Ascending aorta (tissue), 2 donors: ENCODE measurements at places on chromosomes 5 and 9.

GRCh38 chr9:136110082-136111061, 8.3 kb downstream of the TMEM250 start:
- DNase-seq = no peak

DNA sequence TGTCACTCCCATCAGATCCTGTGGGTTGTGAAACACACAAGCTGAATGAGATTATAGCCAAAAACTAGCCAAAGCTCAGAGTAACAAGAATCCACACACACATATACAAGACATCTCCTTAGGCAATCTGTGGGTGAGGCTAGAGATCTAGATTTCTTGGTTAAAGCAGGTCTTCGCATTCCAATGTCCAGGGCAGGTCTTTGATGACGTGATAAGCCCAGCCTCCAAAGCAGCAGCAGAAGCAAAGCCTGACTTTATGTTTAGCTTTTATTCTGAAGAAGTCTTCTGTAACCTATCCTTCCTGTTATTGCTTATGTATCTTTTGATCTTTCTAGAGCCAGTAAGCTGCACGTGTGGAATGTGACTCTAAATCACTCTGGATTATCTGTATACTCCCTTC, 199.1 kb upstream of the SLC30A5 start:
- DNase-seq = no peak

DNA sequence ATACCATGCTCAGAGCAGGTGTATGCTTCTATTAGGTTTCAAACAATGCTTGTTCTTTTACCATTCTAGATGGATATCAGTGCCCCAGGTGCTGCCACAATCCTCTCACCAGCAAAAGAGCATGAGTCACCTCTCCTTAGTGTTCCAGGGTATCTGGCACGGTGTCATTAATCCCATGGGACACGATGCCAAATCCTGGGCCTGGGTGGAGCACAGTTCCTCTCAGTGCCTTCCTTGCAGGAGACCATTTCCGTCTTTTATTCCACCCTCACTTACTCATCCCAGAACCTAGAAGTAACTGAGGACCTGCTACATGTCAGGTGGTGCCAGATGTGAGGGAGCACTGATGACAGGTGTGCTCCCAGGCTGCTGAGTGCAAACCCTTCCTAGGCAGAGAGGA, 1.3 kb upstream of the OR13J1 start:
- DNase-seq = no peak

DNA sequence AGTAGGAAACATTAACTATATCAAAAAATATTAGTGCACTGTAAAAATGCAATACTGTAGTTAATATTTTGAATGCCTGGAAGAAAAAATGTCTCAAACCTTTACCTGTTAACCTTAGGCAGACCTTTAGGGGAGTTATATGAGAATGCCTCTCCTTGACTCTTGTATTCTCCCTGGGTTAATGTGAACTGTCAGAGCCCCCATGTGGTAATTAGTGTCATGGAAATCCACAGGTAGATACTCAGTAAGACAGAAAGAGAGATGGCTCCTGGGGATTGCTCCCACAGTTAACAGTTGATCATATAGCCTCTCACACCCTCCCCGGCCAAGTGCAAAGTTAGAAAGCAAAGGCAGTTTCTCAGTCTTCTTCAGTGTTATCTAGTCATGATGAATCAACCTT, 742.8 kb downstream of the NR2F1-AS1 start:
- DNase-seq = no peak

GRCh38 chr9:20286969-20287368, 335.3 kb downstream of the MLLT3 start:
- no peak for DNase-seq

- DNase-seq = no peak
Measured at GRCh38 chr9:6014670-6015270, 654 bp downstream of the RANBP6 start.

- no peak for DNase-seq
Measured at GRCh38 chr5:170120576-170120975, 14.9 kb downstream of the FOXI1 start.

GRCh38 chr9:79610791-79611614, 39.2 kb downstream of the TLE4 start:
- DNase-seq = no peak

DNA sequence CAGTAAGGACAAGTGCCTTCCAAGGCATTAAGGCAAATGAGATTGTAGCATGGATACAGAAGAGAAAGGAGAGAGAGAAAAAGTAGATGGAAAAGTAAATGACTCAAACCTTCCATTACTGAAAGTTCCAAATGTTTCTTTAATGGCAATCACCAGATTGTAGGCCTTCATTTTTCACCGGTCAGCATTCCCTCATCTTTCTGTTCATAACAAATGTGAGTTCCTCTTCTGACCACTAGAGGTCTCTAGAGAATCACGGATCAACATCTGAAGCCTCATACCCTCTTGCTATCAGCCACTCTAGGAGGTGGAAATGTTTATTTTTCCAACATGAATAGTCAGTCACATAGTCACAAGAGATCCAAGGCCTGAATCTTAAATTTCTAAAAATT, 73.6 kb upstream of the RPS23 start:
- no peak for DNase-seq

- no peak for DNase-seq
Measured at GRCh38 chr5:13625616-13626198, 318.8 kb downstream of the DNAH5 start.

DNA sequence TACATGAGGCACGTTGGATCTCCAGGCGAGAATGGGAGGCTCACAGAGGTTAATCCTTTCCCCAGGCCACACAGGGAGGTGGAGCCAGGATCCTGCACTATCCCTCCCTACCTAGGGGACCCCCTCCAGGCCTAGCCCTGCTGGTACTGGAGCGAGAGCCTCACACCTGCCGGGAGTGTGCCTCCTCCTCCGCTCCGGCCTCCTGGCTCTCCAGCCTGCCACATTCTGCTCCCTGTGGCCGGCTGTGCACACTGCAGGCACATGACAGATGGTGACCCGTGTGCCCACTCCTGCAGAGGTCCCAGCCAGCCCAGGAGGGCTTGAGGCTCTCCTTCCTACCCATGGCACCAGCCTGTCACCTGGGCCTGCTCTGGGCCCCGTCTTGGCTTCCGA, 93.4 kb downstream of the RXRA start:
- no peak for DNase-seq

GRCh38 chr5:168929656-168930055, 350.5 kb upstream of the PANK3 start:
- no peak for DNase-seq

GRCh38 chr9:104854613-104855012, 73.3 kb downstream of the ABCA1 start:
- DNase-seq = no peak

- DNase-seq = no peak
Measured at GRCh38 chr9:98864281-98865174, 57.1 kb downstream of the GALNT12 start.

DNA sequence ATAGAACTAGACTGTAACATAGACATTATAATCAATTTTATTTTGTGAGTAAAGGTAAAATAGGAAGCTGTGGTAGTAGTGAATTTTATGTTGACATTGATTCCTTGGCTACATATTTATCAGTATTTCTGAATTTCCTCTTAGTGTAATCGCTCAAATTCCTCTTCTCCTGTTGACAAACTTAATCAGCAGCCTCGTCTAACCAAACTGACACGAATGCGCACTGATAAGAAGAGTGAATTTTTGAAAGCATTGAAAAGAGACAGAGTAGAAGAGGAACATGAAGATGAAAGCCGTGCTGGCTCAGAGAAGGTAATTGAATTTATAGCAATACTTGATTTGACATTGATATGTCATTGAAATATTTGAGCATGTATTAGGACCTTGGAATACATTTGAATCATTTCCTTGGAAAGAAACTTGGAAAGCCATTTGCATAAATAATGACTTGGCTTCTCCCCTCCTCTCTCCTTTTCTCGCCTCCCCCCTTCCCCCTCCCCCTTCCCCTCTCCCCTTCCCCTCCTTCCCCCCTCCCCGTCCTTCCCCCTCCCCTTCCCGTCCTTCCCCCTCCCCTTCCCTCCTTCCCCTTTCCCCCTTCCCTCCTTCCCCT, 75.5 kb downstream of the GPBP1 start:
- no peak for DNase-seq

DNA sequence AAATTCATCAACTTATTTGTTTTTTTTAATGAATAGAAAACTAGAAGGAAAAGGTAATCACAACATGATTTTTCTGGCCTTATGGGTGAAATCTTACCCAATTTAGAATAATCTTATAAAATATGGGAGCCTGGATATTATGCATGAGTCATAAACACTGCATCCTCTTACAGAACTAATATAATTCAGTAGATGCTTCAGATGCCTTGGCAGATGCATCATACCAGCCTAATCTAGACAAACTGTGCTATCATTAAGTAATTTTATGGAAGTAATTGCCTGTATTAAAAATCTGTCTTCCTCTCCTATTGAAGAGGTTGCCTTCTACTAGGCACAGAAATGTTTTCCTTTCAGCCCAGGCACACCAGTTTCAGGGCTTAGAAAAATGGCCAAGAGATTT, 2384.6 kb upstream of the WWC1 start:
- no peak for DNase-seq

DNA sequence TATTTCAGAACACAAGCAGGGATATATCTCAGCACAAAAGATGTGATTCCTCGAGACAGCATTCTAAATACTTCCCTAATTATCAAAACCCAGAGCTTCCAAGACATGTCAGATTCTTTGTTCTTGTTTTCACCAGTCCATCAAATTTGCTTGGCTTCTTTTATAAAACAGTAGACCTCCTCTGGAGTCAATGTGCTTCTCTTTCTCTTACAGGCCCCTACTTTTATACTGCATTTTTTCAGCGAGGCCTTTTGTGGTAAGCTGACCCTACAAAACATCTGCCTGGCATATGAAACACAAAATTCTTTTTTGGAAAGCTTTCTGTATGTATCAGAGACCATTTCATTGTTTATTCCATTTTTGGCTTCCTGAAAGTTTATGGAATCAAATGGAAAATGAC, 81.8 kb downstream of the ARSB start:
- DNase-seq = no peak

DNA sequence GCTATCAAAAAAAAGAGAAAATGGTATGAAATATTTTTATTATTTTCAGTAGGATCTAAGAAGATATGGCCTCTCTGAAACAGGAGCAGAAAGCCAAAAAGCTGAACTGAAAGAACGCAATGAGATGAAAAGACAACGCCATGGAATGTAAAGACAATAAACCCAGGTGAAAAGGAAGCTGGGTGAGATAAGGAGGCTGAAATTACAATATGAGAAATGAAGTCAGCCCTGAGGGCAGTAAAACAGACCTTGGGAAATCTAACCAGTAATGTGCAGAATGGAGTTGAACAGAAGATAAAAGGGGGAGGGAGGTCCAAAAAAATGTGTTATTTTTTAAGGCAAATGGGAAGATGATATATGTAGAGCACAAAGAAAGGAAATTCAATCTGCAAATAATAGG, 265.3 kb downstream of the ENC1 start:
- DNase-seq = no peak

- DNase-seq = no peak
Measured at GRCh38 chr9:96556701-96557461, 62.8 kb downstream of the CDC14B start.

- DNase-seq = no peak
Measured at GRCh38 chr5:41793141-41793770, 77.0 kb downstream of the OXCT1 start.
